ENCODE measurements at places on chromosomes 7 and 10.
A peak's percentile ranks its signal among the peaks of the same experiment; 100 is the strongest.

DNA sequence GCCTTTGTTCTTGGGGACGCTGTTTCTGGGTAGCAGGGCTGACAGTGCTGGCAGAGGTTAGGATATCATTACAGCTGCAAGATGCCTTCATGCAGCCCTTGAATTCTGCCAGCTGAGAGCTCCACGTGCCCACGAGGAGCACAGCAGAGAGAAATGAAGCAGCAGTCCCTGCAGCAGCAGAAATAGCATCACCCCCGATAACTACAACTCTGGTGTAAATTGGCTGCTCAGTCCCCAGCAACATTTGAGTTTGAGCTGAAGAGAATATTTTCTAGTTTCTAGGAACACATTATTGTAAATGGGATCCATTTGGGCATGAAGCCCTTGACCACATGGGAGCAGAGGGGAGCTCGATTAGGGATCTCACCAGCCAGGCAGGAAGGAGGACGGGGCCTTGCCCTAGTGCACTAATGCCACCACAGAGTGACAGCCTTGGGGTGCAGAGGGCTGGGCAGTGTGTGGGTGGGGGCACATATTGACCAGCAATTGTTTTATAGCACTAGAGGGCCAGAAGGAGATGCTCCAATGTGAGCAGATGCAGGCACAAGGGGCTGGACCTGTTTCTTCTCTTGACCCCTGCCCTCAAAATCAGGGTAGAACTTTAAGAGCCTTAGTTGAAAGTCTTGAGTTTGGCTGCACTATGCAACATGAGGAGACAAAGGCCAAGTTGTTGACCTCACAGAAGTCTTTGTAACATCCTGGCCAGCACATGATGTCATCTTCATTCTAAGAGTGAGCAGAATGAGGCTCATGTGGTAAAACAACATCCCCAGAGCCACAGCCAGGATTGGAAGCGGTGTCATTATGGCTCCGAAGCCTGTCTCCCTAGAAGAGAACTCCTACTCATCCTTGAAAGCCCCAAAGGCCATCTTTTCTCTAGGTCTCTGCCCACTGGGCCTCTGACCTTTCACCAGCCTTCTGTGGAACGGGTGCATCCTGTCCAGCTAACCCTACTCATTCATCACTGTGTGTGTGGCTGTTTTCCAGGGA is 52.6 kb downstream of the ADCY1 start:
- no peak for DNase-seq

DNA sequence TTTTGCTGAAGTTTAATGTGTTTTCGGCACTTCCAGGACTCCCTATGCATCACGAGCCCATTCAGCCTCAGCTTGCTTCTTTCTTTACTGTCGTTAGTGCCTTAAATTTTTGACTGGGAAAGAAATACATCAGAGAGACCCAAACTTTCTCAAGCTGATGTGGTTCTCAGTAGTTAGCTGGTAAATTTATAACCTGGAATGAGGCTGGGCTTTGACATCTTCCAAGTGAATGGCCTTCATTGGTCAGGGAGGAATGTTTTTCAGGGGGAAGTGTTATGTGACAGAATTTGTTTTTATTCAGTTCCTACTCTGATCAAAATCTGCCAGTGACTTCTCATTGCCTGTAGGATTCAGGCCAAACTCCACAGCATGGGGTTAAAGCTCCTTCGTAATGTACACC is 296.9 kb downstream of the SORCS3 start:
- DNase-seq: no peak

DNA sequence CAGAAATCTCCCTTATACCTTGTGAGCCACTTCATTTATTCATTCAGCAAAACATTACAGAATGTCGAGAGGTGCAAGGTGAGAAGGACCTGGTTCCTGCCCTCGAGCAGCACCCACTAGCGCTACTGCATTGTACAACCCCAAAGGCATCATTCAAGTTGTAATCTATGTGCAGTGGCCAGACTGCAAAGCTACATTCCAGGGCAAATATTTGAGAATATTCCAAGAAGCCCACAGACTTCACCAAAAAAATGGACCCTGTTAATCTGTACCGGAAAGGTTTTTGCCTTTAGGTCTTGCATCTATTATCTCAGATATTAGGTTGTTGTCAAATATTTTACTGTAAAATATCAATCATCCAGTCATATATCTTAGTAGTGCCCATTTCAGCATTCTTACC is 295.4 kb upstream of the FZD1 start:
- DNase-seq: no peak

- no peak for DNase-seq
Measured at GRCh38 chr10:48416584-48417232, 110.2 kb downstream of the MAPK8 start.

DNA sequence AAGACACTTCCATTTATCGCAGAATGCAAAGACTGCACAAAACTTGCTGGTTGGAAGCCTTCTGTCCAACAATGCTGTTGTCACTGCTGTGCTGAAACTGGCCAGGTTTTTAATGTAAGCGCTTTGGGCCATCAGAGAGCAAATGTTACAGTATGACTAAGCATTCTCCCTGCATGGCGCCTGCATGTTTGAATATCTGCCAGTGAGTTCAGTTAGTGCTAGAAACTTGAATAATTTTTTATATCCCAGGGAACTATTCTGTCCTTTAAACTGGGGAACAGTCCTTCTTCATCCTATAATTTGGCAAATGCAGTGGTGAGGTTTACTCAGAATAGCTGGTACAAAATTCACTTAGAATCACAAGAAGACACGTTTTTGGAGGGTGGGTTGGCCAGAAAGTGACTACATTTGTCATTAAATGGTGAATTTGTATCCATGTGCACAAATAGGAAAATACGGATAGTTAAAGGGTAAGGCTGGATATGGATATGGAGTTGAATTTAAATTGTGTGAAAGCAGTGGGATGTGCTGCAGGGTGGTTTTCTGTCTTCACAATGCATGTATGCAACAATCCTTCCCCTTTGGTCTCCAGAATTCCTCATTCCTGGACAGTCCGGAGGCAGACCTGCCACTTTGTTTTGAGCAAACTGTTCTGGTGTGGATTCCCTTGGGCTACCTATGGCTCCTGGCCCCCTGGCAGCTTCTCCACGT is 1.7 kb downstream of the ABCC2 start:
- no peak for DNase-seq

GRCh38 chr10:118621304-118621942 is 26.0 kb upstream of the PRLHR start:
- DNase-seq: no peak

- DNase-seq: no peak
Measured at GRCh38 chr7:96563409-96563808, 146.2 kb downstream of the SEM1 start.

GRCh38 chr10:77036993-77037734 is 600.4 kb downstream of the KCNMA1 start:
- DNase-seq: peak; percentile 17

- DNase-seq: peak; percentile 78
Measured at GRCh38 chr7:22356701-22357310, at the start of gene RAPGEF5. Gene RAPGEF5, minus strand, starts transcription at chr7:22357154. Its CDS starts 94 bp downstream, at chr7:22357060.

GRCh38 chr7:151437866-151438516 is 1.9 kb downstream of the CRYGN start:
- DNase-seq: no peak

GRCh38 chr10:58859526-58859925 is 316.9 kb upstream of the PHYHIPL start:
- DNase-seq: no peak

GRCh38 chr10:51510231-51510630 is 189.2 kb downstream of the CSTF2T start:
- no peak for DNase-seq

DNA sequence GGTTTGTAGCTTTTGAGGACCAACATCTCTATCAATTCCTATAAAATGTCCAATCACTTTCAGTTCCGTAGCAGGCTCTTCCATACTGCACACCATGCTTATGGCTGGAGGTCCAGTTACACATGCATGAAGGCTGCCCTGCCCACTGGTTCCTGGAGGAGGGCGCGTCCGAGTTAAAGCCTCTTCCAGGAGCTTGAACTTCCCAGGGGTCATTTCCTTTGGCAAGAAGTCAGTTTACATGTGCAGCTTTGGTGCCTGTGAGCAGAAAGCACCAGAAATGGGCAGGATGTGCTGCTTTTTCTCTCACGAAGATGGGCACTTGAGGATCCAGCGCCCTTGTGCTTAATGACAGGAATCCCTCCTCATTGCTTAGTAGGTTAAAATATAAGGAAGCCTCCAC is 17.6 kb upstream of the PHYH start:
- DNase-seq: no peak

DNA sequence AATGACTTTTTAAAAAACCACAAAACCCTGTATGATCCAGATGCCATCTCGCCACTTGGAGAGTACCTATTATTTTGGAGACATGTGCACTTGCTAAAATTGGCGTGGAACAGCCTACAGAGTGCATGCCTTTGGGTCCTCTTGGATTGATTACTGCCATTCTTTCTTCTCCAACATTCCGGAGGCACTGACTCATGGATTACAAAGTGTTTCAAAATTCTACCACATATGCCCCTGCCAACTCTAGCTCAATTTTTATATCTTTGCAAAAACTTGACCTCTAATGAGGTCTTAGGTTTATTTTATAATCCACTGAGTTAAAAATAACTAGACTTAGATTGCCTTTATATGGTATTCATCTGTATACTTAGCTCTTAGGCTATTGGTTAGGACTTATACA is 55.8 kb upstream of the KIF5B start:
- DNase-seq: peak; percentile 79

- DNase-seq: no peak
Measured at GRCh38 chr10:103053659-103054581, 135.8 kb downstream of the CNNM2 start.

- no peak for DNase-seq
Measured at GRCh38 chr7:105974471-105974870, 11.4 kb downstream of the CDHR3 start.

- peak; percentile 70 for DNase-seq
Measured at GRCh38 chr7:27442455-27442854, 199.9 kb downstream of the EVX1 start.

DNA sequence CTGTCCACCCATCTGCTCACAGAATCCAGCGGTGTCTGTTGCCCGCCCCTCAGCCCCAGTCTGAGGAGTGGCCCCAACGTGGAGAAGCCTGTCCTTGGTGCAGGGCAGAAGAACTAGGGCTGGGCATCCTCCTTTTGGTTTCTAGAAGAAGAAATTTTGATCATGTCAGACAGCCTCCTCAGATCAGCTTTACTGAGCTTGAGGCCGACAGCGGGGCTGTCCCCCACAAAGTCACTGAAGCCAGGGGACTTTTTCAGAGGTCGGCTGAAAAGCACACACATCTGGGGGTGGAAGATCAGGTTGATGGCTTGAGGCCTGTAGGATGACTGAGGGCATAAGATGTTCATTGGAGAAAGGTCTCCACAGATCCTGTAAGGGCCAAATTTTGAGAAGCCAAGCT is 767.9 kb downstream of the GRID1 start:
- no peak for DNase-seq

GRCh38 chr10:50884302-50884701 is 1.1 kb downstream of the A1CF start:
- no peak for DNase-seq

DNA sequence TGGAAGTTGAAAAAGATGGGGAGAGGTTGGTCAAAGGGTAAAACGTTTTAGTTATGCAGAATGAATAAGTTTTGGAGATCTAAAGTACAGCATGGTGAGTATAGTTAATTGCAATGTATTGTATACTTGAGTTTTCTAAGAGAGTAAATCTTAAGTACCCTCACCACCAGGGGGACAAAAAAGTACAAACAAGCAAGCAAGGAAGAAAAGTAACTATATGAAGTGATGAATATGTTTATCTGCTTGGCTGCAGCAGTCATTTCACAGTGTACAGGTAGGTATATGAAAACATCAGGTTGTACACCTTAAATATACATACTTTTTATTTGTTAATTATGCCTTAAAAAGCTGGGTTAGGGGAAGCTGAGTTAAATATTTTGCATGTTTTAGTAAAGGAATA is 157.3 kb downstream of the PCLO start:
- no peak for DNase-seq

DNA sequence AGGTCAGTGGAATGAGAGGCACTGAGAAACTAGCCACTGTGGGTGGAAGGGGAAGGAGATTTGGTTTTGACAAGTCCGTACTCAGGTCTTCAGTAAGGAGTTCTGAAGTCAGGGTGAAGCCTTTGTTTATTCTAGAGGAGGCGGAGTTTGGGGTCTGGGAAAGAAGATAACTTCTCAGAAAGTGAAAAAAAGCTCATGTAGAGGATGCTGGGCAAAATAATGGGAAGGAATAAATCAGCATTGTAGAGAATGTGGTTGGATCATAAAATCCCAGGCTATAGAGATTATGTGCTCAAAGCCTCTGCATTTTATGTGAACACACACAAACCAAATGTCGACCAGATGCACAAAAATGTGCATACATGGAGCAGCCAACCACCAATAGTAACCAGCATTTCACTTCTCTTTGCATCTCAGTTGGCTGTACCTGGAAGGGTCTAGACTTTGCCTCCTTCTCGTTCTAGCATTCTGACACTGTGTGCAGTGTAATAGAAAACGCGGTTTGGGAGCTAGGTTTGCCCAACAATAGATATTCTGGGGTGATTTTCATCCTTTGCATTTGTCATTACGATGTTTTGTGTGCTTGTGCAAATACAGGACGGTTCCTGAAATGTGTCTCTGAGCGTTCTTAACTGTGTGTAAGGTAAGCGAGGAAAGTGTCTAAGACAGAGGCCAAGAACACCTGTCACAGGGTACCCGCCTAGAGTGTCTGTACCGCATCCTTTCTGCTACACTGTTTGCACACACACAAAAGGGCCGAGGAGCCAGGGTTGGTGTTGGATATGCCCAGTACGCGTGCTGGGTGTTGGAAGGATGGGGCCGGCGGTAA is 603 bp upstream of the HECW1 start:
- DNase-seq: no peak

GRCh38 chr10:129958148-129958628 is 5.9 kb downstream of the EBF3 start:
- DNase-seq: no peak

DNA sequence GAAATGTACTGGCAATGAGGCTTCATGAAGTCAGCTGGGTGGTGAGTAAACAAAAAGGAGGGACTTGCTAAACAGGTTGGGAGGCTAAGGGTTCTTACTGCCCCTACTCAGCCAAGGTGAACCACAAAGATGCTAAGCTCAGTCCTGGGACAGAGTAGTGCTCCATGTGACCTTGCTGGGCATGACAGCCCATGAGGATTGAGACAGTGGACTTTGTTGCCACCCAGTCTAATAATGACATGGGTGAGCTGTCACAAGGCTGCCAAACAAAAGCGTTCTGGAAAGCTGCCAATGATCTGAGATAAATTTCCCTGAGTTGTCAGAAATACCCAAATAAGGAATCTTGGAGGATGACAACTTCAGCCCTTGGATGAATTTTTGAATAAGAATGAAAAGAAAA is 75.2 kb downstream of the CLEC2L start:
- DNase-seq: no peak

- no peak for DNase-seq
Measured at GRCh38 chr10:107813451-107814162, 649.1 kb upstream of the SORCS1 start.

DNA sequence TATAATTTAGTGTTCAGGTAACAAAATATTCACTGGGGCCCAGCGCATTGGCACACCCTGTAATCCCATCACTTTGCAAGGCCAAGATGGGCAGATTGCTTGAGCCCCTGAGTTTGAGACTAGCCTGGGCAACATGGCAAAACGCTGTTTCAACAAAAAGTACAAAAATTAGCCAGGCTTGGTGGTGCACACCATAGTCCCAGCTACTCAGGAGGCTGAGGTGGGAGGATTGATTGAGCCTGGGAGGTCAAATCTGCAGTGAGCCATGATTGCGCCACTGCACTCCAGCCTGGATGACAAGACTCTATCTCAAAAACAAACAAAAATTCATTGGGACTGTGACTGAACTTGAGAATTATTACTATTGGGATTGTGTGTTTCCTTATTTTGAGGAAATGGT is 40.4 kb upstream of the TRUB1 start:
- DNase-seq: no peak

- DNase-seq: no peak
Measured at GRCh38 chr10:64486901-64487300, 965.7 kb downstream of the REEP3 start.
